ENCODE measurements at places on chromosomes 1 and 21. TPM values are rescaled to one million over a fixed set of nuclear protein-coding genes. Genes with fewer than 3 reads are reported as not detected.

DNA sequence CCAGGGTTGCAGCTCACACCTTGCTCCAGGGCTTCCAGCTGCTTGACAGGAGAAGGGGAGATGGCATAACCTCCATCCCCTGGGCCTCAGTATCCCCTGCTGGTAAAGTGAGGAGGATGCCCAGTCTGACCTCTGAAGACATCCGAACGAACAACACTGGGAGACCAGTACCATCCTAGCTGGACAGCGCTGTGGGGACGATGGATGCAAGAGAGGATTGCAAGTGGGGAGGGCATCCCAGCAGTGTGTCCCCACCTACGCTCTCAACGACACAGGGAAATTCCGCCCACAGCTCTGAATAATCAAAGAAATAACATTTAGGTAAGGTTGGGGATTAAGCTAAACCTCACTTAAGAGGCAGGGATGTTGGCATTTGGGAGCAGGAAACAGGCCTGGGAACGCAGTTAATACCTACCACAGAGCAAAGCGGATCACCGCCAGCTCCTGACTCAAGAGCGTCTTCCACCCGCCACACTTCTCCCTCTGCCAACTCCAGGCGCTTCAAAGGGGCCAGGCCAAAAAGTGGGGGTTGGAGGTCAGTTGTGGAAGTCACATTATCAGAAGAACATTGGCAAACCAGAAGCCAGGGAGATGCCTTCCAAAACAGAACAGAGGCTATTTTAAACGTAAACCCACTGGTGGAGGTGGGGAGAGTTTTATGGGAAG is 47.6 kb downstream of the SSBP3 start:
- DNase-seq, result no peak

DNA sequence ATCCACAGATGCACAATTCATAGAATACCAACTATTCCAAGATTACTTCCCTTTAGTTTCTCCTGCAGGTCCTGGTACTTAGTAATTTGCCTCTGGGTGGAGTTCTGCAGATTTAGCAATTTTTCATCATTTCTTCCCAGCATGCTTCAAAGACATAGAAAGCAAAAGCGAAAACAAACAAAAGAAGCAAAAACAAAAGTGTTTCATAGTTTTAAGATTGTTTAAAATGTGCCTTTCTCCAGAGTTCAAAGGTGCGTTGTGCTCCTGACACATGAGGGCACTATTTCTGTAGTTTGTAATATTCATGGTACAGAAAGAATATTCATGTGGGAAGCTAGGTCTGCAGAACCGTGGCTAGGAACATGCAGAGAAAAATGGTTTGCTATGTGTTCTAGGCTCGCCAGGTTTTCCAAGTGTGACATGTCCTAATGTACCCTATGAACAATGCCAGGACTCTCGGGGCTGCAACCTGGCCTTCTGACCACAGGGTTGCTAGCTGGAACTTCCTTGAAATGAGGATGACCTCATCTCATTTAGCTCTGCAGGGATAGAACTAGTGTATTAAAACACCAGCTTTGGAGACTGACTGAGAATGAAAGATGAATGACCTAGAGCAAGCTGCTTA is 30.0 kb upstream of the RCSD1 start:
- DNase-seq, result peak; percentile 53

- no peak for DNase-seq
These were observed 9.0 kb upstream of the LDLRAP1 start for GRCh38 chr1:25534410-25534788.

- DNase-seq, result no peak
These were observed 18.6 kb downstream of the SPOCD1 start for GRCh38 chr1:31797216-31797615.

- DNase-seq, result no peak
These were observed 104.4 kb downstream of the GALNT2 start for GRCh38 chr1:230171356-230172015.

GRCh38 chr1:13725714-13726175 is 25.8 kb downstream of the PRDM2 start:
- peak; percentile 72 for DNase-seq

DNA sequence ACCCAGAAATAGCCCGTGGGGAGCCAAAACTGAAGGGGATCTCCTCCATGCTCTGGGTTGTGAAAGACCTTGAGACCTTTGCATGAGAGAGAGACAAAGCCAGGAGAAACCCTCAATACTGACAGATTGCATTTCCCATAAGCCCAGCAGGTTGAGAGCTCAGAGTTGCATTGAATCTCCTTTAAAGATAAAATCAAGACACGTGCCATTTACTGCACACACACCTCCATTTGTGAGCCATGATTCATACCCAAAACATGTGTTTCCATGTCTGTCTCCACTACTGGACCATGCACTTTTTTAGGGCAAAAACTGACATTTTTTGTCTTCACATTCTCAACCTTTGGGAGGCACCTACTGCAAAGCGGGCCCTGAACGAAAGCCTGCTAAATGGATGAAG is 144.0 kb upstream of the NRIP1 start:
- DNase-seq, result no peak

DNA sequence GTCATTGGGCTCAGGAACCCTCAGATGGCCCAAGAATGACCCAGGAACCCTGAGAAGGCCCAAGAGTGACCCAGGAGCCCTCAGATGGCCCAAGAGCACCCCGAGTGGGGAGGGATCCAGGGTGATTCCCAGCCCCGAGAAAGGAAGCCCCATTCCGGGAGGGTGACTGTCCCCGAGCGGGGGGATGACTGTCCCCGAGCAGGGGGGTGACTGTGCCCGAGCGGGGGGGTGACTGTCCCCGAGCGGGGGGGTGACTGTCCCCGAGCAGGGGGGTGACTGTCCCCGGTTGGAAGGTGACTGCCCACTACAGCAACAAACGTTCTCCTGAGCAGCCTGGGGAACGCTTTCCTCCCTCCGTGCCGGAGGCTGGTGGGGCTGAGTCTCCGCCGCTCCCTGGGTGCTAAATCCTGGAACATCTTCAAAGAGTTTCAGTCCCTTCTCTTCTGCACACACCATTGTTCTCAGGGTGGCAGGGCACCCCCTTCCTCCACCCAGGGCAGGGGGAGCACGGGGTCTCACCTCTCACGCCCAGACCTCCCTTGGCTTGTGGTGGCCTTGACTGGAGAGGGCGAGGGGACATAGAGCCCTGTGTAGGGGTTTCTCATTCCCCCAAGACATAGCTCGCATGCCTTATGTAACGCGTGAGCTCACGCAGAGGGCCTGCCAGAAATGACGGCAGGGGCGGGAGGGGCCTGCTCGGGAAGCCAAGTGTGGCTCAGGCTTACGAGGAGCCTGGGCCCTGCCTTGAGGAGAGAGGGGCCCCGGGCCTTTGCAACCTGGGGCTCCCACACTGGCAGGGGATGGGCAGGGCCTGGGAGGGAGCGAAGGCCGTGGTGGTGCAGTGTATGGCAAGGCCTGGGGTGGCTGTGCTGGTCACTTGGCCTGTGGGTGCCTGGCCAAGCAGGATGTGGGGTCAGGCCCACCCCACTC is 14.3 kb upstream of the SKI start:
- DNase-seq, result no peak

DNA sequence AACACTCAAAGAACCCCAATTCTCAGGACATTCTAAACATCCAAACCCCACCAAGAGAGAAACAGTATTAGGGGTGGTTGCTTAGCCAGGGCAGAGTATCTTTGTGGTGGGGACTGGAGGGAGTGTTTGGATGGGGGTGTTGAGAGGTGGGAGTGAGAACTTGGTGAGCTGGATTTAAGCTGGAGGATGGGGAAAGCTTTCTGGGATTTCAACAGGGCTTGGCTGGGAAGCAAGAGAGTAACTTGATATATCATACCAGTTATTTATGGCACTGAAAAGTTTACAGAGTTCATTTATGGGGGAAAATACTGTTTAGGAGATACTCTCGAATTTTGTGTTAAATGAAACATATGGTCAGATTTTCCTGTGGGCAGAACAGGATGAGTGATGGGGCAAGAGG is 6.8 kb upstream of the CNIH3 start:
- no peak for DNase-seq

DNA sequence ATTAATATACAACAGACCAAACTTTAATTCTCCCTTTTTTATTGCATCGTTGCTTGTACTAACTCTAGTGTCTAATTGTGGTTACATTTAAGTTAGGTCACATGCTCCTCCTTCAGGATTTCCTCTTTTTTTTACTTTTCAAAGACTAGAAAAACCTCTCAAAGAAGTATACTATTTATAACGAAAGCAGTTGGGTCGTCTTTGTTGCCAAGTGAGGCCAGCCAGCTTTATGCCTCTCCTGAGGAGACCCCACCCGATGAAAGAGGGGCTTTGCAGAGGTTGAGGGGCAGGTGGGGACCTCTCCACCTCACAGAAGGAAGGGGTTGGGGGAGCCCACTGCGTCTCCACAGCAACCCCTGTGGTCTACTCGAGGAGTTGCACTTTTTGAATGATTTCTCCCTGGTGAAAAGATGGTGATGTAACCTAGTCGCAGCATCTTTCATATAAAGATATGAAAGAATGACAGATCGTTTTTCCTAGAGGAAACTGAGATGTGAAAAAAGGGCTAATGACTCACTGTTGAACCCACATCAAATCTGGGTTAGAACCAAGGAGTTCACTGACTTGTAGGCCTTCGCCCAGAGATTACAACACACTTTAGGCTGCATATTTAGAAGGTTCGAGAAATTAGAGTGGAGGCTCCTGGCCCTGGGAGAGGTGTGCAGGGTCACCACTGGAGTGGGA is 6.4 kb downstream of the TGFB2 start:
- DNase-seq, result peak; percentile 36

DNA sequence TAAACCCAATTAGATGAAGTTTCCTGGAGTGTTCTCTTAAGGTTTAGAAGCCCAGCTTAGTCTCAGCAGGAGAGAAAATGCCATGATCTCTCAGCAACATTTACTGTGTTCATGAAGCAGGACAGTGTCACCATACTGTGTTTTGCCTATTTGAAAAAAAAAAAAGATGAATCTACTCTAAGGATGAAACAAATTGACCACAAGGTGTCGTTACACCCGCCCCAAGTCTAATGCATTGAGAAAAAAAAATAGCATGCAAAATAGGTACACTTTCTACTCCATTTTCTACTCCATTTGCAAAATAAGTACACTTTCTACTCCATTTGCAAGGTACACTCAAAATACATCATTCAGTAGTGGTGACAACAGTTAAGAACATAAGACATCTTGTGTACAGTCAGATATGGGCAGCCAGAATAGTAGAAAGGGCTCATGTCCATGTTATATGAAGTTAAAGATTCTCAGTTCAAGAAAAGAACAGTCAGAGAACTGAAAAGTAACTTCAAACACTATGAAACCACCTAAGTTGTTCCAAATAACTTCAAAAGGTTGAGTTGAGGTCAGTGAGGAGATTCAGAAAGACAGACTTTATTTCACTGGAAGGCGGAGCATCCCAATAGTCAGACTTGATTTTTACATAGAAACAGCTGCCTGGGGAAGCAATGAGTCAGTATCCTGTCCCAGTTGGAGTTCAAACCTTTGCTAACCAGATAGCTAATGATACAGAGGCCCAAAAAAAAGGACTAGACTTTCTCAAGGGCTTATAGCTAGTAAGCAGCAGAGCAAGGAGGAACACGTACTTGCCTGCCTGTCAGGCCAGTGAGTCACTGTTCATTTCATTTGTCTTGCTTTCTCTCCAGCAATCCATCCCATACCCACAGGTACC is 13.3 kb downstream of the PLPPR5 start:
- DNase-seq, result no peak

DNA sequence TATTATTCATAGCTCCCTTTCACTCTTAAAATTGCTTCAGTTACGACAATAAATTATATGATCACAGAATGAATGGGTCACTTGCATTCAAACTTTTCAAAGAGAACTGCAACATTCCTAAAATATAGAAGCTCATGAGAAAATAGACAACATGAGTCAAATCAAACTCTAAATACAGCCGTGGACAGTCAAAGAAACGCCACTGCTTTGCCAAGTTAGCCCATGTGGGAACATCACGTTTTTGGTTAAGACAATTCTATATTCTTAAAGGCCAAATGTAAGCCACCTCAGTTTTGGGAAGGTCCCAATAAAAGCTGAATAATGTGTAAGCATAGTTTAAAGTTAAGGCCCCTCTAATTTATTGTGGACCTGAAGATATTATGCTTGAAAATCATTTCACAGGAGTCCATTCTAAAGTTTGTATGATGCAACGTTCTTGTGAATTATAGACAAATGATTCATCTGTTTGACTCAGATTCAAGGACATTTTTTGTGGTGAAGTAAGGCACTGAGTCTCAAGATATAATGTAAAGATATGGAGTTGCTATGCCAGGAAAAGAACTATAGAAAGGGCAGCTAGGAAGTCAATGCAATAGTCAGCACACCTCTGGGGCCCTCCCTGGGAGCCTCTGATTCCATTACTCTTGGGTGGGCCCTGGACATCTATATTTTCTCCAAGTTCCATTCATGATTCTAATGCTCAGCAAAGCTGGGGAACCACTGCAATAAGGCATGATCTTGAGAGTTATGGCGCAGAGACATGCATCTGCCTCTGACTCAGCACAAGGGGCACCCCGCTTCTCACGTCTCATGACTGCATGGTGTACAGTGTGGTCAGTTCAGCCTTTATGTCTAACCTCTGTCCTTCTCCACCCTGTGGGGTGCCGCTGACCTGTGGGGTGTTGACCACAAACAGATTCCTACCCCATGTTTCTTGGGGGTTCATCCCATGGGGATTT is 33.9 kb downstream of the ETS2 start:
- DNase-seq, result peak; percentile 46

DNA sequence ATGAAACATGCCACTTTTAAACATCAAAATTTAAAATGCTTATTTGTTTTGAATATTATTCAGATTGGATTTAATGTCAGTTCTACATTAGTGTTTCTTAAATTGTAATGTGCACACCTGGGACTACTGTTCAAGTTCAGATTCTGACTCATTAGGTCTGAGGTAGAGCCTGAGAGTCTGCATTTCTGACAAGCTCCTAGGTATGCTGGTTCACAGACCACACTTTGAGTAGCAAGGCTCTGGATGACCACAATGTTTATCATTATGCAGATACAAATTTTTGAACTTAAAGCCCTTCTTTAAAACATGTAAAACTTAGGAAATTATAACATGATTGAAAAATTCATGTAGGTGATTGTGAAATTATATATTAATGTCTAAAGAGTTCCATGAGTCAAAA is 40.2 kb downstream of the TTLL7 start:
- no peak for DNase-seq

GRCh38 chr1:154844297-154844681 is 25.8 kb downstream of the KCNN3 start:
- no peak for DNase-seq

The IL19 gene
- not detected for total RNA-seq

The LRRC53 gene
- not detected for total RNA-seq

The SFN gene
- total RNA-seq, result 1.5 TPM

The AMPD1 gene
- not detected for total RNA-seq
